ENCODE measurements at places on chromosomes 6 and 20.

DNA sequence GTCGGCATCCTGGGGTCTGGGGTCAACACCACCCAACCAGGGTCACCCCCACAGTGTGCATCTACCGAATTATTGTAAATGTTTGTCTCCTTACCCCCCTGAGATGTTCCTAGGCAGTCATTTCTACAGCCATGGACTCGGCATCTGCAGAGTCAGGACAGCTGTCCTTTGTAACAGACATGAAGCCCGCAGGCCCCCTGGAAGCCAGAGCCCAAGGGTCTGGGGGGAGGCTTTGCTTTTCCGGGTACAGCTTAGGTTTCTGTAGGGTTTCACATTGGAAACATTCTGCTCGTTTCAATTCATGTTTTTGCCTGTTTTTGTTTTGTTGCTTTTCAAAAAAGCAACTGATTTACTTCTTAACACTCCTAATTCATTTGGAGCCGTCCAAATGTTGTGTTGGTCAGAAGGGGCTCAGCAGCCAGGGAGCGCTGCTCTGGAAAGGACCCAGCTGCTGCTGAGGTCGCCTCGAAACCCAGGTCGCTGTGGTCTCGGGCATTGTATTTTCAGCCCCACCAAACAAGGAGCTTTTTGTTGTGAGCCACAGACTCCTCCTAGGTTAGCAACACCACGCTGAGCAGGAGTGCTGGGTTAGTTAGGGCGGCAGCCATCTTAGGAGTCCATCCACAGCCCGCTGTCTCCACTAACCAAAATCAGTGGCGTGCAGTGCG lies 160.4 kb downstream of the TMEM242 start:
- no peak for DNase-seq

DNA sequence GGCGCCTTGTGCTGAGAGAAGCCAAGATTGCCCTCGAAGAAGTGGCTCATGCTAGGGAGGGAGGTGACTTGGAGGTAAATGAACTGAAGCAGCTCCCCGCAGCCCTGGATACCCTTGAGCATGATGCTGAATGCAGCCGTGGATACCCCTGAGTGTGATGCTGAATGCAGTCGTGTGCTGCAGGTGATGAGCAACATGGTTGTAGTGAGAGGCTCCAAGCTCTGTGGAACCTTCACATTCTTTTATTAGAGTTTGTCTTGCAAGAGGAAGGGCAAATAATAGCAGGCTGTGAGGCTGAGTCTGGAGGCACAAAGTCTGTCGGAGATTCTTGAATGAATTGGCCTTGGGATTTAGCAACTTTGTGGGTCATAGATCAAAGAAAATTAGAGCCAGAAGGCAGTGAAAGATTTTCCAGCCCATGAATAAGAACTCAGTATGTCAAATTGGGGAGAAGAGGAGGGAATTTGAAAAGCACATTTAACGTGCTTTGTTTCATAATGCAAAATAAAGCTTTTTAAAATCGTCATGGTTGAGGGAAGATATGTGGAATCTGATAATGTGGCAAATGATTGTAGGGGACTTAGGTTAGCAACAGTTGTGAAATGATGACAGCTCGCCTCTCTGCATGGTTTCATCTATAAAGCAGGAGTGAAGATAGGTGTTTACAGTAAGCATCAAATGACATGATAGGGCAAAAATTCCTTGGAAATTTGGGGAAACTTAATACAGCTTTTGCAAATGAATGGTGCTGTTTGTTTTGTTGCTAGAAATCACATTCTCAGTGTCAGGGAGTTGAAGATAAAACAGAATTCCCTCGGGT lies 120.1 kb upstream of the TIAM2 start:
- no peak for DNase-seq

DNA sequence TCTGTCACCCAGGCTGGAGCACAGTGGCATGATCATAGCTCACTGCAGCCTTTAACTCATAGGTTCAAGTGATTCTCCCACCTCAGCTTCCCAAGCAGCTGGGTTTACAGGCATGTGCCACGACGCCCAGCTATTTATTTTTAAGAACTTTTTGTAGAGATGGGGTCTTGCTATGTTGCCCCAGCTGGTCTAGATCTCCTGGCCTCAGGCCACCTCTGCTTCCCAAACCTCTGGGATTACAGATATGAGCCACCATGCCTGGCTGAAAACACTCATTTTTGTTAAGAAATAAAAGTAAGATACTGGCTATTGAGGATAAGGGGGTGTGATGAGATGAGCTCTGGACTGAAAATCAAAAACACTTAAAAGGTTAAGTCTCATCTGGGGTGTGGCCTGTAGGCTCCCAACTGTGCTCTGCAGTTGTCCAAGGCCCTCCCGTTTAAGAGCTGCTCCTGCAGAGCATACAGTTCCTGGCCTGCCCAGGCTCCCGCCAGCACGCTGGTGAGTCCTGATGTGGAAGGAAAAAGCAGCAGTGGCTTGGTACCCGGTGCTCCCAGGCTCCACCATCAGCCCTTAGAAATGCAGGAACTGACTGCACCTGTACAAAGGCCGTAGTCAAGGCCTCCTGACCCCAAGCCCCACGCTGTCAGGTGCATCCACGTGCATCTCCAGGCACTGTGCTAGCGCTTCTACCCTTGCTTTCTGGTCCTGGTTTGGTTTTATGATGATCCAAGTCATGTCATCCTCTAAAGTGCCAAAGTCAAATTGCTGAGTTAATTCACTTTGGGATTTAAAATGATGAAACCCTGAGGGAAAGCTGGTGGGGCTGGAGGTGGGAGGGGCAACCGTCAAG lies 111.5 kb downstream of the TMEM242 start:
- DNase-seq = no peak

DNA sequence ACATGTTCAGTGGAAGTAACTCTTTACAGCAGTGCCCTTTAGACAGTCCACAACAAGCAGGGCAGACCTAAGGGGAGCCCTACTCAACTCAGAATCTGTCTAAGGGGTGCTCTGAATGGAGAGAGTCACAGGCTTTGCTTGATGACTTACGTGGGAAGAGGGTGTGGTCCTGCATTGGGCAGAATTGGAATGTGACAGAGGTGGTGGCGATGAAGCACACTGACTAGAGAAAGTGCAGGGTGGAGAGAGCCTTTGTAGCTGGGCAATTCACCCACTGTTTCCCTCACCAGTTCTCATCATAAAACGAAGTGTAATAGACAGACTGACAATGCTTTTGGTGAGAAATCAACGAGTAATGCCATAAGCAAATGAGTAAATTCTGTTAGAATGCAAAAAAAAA lies 11.2 kb downstream of the TP53INP2 start:
- no peak for DNase-seq

GRCh38 chr6:91438570-91438969 lies 851.7 kb upstream of the MAP3K7 start:
- DNase-seq = no peak

- no peak for DNase-seq
These were observed 91.9 kb downstream of the CCDC170 start for GRCh38 chr6:151585741-151586140.

GRCh38 chr20:51023617-51024155 lies 779 bp upstream of the KCNG1 start:
- no peak for DNase-seq

DNA sequence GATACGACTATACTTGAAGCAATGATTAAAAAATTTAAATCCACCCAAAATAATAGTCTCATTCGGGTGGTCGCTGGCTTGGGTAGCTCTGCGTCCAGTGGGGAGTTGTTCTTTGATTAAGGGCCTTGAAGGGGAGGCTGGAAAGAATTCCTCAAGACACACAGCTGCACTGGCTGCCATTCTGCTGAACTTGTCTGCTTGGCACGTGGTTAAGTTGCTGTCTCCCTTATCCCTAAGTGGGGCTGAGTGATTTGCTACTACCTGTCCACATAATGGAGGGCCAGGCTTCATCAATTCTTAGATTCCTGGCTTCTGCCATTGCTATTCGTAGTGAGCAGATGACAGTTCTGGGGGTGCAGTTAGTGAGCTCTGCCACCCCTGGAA lies 98.5 kb downstream of the GMPR start:
- no peak for DNase-seq

DNA sequence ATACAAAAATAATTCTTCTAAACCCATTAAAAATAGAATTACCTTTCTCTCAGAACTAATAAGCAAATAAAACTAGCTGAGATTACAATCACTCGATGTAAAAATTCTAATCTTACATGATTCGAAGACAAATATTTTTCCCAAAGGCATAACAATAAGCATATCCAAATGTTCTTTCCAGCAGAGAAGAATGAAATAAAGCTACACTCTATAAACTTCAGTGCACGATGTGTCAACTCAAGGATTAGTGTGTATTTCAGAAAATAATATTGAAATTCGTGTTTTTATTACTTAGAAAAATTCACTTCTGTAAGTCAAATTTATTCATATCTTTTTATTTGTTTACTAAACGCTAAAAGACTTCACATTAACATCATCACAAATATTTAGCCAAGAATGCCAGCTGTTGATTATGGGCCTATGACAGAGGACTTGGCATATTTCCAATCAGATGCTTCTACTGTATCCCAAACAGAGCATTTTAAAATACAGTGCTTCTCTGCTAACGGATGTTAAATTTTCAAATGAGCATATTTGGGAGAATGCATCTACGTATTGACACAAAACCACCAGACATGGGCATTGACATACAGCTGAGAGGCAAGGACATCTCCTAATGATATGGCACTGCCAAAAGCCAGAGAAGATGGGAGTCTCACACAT lies 54.7 kb upstream of the PDE7B start:
- no peak for DNase-seq

GRCh38 chr20:19426356-19426755 lies 213.9 kb downstream of the SLC24A3 start:
- DNase-seq = no peak

DNA sequence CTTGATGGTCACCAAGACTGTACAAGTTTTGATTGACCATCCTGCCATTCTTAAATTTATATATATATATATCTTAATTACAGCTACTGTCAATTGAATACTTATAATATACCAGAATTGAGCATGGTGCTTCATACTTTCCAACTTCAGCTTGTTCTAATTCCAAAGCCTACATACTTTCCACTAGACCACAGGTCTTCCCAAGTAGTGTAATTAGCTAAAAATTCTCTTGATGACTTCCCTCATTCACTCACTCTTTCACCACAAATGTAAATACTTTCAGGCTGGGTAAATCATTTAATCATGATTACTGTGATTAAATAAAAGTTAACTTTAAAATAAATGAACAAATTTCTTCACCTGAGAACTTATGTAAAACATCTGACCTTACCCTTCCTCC lies 3.4 kb downstream of the ASF1A start:
- no peak for DNase-seq

GRCh38 chr6:111837007-111837406 lies 36.2 kb downstream of the FYN start:
- DNase-seq = no peak

GRCh38 chr6:149529650-149530049 lies 16.2 kb downstream of the PPIL4 start:
- no peak for DNase-seq

All from COR-L47 (cell line).